Ovary (tissue), 10 donors: ENCODE measurements at places on chromosomes 16 and 17. TPM values are rescaled to one million over a fixed set of nuclear protein-coding genes. Genes with fewer than 3 reads are reported as not detected.

- no peak for DNase-seq
- no peak overlapping the region for H3K4me3 ChIP-seq
- H3K27ac ChIP-seq, result no peak overlapping the region
- H3K27me3 ChIP-seq, result no peaks in the 10 kb centered on the region
- H3K36me3 ChIP-seq, result no peaks in the 10 kb centered on the region
Measured at GRCh38 chr16:54746596-54746995, 184.1 kb upstream of the IRX5 start.

- DNase-seq, result no peak
- H3K4me1 ChIP-seq, result no peaks in the 10 kb centered on the region
- no peaks in the 10 kb centered on the region for H3K27me3 ChIP-seq
- no peaks in the 10 kb centered on the region for H3K36me3 ChIP-seq
- H3K27ac ChIP-seq, result no peak overlapping the region
Measured at GRCh38 chr17:81371910-81372760, 23.1 kb upstream of the BAHCC1 start.

DNA sequence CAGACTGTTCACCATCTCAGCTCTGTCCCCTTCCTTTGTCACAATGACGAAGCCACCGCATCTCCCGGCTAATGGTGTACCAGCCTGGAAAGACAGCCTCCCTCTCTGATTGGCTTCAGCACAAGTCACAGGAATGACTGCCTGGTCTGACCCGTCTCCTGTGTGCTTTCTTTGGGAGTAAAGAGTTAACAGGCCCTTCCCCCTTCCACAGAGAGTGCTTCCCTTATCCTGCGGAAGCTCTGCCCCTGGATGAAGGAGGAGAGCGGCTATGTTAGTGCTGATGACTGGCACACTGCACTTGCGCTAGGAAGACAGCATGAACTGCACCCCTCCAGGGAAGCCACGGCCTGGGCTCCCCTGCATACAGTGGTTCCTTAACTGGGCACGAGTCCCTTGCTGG, 11.3 kb downstream of the USB1 start:
- H3K27ac ChIP-seq, result no peak overlapping the region
- no peak for DNase-seq
- H3K4me1 ChIP-seq, result no peaks in the 10 kb centered on the region
- H3K36me3 ChIP-seq, result no peaks in the 10 kb centered on the region
- no peaks in the 10 kb centered on the region for H3K27me3 ChIP-seq

GRCh38 chr17:28572259-28573039, 1.1 kb upstream of the PIGS start:
- no peak for DNase-seq
- peak overlapping the region; percentile 82 for H3K4me3 ChIP-seq
- no peaks in the 10 kb centered on the region for H3K27me3 ChIP-seq

- DNase-seq, result no peak
- no peaks in the 10 kb centered on the region for H3K27me3 ChIP-seq
- H3K4me3 ChIP-seq, result no peak overlapping the region
- H3K36me3 ChIP-seq, result no peaks in the 10 kb centered on the region
- H3K27ac ChIP-seq, result no peak overlapping the region
Measured at GRCh38 chr17:71286625-71287024, 834.2 kb upstream of the SOX9 start.

The WSB1 gene
- 172 TPM for total RNA-seq

DNA sequence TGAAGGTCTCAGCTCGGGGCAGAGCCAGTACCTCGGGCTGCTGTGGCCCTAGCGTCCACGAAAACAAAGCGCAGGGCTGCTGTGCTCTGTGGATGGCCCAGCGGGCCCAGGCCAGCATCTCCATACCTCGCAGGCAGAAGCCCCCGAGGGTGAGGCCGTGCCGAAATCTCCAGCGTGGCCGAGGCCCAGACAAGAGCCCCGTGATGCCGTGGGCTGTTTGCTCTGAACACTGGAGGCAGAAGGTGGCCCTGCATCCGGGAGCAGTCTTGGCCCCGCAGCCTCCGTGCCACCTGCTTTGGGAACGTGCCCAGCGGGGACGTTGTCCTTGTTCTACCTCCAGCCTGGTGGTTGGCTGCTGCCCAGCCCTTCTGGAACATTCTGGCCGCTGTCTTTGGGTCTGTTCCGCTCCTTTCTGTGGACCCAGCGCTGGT, 121.4 kb downstream of the BANP start:
- no peaks in the 10 kb centered on the region for H3K4me1 ChIP-seq
- H3K27ac ChIP-seq, result no peak overlapping the region
- H3K27me3 ChIP-seq, result no peaks in the 10 kb centered on the region

- no peak for DNase-seq
- H3K27ac ChIP-seq, result no peak overlapping the region
- no peak overlapping the region for H3K4me3 ChIP-seq
Measured at GRCh38 chr17:28759256-28759865, 15.6 kb downstream of the TRAF4 start.

The GAS2L2 gene
- 0.60 TPM for total RNA-seq

DNA sequence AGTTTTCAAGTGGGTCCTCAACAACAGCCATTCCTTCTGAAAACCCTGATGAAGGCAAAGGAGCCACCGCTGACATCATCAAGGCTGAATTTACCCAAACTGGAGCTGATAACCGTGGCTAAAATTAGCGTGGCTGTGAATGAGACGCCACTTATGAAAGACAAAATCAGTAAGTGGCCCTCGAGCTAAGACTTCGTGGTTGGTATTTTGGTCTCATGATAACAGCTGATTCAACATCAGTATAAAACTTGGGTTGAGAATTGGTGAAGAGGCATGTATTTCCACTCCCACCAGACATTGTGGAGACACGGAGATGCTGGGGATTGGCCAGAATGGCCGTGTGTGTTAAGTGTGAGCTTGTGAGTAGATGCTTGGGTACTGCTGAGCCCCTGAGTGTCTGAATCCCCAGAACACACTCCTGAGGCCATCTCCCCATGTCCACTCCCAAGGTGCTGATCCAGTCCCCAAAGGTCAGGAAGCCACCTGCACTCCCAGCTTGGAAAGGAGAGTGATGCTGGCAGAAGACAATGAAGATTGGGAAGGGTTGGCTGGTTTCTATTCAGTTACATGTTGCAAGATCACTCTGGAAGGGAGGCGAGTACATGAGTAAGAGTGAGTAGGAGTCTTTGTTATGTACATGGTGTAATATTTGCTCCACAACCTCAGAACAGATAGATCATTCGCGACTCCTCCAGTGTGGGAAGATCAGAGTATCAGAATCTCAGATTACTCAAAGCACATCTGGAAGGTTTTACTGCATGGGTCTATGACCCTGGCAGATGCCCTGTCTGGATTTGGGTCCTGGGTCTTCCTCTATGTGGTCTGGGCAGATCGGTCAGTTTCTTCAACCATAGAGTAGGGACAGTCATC, 207.7 kb downstream of the HS3ST3A1 start:
- no peaks in the 10 kb centered on the region for H3K36me3 ChIP-seq
- no peak overlapping the region for H3K27ac ChIP-seq
- no peak for DNase-seq
- no peaks in the 10 kb centered on the region for H3K27me3 ChIP-seq

The KRTAP3-2 gene
- not detected for total RNA-seq

- peaks cover 4% of the 10 kb centered on the region for H3K4me1 ChIP-seq
- no peak overlapping the region for H3K27ac ChIP-seq
- no peaks in the 10 kb centered on the region for H3K27me3 ChIP-seq
- H3K36me3 ChIP-seq, result no peaks in the 10 kb centered on the region
Measured at GRCh38 chr17:44209786-44210341, 9.6 kb downstream of the UBTF start.

The KIAA0513 gene
- 7.1 TPM for total RNA-seq

The SPATA22 gene
- total RNA-seq, result not detected

DNA sequence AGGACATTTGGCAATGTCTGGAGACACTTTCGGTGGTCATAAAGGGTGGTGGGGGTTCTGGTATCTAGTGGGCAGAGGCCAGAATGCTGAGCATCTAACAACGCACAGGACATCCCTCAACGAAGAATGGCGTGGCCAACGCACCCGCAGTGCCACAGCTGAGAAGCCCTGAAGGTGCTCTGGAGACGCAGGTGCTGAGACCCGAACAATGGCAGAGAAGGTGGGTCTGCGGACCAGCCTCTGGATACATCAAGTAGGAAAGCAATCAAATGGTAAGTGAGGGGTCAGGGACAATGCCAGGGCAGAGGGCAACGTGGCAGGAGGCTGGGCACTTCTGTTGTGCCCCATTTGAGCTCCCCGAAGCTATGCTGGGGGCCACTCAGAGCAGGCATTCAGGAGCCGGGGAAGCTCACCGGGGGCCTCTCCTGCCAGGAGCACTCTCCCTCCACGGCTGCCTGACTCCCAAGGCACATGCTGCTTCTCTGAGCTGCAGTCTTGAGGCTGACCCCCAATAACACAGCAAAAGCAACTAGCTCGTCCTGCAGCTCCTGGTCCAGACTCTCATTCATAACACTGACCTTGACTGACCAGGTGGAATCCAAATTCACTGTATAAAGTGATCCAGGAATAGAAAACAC, 26.0 kb downstream of the SPHK1 start:
- no peaks in the 10 kb centered on the region for H3K36me3 ChIP-seq
- no peak overlapping the region for H3K4me3 ChIP-seq
- no peak overlapping the region for H3K27ac ChIP-seq

DNA sequence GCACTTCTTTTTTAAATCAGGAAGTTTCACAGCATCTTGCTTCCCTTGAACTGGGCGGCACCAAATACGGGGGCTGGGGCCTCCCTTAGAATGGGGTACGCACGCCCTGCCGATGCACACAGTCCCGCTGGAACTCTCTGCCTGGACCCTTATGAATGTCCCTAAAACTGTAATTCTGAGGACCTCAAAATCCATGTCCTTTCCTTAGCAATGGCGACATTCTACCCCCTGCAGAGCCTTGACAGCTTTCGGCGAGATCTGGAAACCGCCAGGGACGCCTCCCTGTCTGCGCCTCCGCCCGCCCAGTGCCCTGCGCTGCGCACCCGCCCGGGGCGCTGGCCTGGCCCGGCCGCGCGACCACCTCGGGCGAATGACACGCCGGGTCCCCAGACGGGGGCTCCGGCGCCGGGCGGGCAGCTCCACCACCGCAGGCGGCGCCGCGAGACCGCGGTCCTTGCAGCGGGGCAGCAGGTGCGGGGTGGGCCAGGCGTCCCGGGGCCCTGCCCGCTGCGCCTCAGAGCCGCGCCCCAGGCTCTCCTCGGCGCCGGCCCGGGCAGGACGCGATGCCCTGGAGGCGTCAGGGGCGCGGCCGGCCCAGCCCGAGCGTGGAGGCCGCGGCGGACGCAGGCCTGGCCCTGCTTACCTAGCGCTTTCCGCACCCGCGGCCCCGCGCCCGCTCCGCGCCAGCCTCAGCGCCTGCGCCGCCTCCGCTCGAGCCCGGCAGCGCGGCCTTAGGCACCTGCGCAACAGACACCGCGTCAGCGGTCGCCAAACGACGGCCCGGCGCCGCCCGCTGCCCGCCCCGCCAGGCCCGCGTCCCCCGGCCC, 548 bp downstream of the HAGH start:
- no peak overlapping the region for H3K27ac ChIP-seq
- H3K27me3 ChIP-seq, result no peaks in the 10 kb centered on the region
- H3K36me3 ChIP-seq, result no peaks in the 10 kb centered on the region
- no peak for DNase-seq
- H3K4me3 ChIP-seq, result peak overlapping the region; percentile 88
- H3K4me1 ChIP-seq, result peaks cover 7% of the 10 kb centered on the region

DNA sequence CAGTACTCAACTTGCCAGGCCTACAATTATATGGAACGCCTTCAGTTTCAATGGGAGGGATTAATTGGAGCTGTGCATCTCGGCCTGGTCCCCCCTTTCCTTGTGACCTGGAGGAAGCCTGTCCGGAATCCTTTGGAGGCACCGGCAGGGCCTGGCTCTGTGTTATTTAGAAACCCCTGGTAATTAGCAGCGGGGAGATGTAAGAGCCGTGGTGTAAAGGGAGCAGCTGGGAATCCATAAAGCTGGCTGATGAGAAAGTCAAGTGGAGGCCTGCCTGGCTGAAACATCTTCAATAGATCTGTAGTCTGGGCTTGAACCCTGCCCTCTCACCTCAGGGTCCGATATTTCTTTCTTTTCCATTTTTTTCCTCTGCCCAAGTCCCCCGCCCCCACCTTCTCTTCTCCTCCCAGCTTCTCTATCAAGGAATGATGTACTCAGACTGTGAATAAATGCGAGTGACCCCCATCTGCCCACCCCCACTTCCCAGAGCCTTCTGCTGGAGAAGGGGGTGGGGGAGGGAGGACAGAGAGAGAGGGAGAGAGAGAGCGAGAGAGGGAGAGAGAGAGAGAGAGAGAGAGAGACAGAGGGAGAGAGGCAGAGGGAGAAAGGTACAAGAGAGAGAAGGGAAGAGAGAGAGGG, 495.5 kb upstream of the ZFHX3 start:
- H3K27me3 ChIP-seq, result no peaks in the 10 kb centered on the region
- DNase-seq, result no peak
- no peaks in the 10 kb centered on the region for H3K4me1 ChIP-seq

The TP53TG3 gene
- not detected for total RNA-seq

GRCh38 chr16:56998352-56998751, 9.0 kb downstream of the NLRC5 start:
- H3K27me3 ChIP-seq, result no peaks in the 10 kb centered on the region
- H3K4me3 ChIP-seq, result no peak overlapping the region
- H3K27ac ChIP-seq, result no peak overlapping the region
- no peaks in the 10 kb centered on the region for H3K4me1 ChIP-seq
- H3K36me3 ChIP-seq, result no peaks in the 10 kb centered on the region

DNA sequence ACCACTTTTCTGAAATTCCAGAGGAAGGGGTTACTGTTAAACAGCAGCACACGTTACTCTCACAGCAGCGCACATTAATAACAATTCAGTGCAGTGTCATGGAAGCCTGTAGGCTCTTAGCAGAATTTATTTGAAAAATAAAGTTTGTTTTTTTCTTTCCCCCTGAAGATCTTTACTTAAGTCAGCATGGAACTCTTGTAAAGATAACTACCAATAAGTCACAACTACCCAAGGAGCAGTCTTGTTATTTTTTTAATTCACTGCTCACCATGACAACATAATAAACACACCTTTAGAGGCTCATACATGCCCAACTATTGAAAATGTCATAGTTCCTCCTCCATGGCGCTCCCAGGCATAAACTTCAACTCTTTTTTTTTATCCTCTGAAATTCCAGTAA, 31.8 kb upstream of the PSMD7 start:
- no peaks in the 10 kb centered on the region for H3K4me1 ChIP-seq
- H3K36me3 ChIP-seq, result no peaks in the 10 kb centered on the region
- no peak for DNase-seq
- no peak overlapping the region for H3K4me3 ChIP-seq

The OR4D1 gene
- total RNA-seq, result not detected

The CTRB2 gene
- not detected for total RNA-seq

The PTGES3L gene
- total RNA-seq, result 0.65 TPM

The UBB gene
- total RNA-seq, result 993 TPM

DNA sequence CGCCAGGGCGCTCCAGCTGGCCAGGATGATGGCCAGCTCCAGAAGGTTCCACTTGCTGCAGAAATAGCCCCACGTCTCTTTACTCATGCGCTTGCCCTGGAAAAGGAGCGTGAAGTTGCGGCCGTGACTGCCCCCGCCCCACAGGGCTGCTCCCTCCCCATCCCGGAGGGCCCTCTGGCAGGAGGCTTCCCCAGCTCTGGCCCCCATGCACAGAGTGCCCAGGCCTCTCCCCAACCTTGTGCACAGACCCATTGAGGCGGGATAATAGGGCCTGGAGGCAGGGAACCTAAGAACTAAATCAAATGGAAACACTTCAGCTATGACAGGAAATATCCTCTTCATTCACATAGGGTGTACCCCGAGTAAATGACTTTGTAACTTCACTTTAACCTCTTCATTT, 21.2 kb upstream of the GCSH start:
- no peak overlapping the region for H3K27ac ChIP-seq
- no peak overlapping the region for H3K4me3 ChIP-seq
- DNase-seq, result no peak
- H3K36me3 ChIP-seq, result no peaks in the 10 kb centered on the region

GRCh38 chr17:70168044-70168976, 1.0 kb upstream of the KCNJ2 start:
- H3K4me3 ChIP-seq, result peak overlapping the region; percentile 57
- peaks cover 5% of the 10 kb centered on the region for H3K4me1 ChIP-seq
- H3K36me3 ChIP-seq, result no peaks in the 10 kb centered on the region
- no peaks in the 10 kb centered on the region for H3K27me3 ChIP-seq
- peak; percentile 43 for DNase-seq
- H3K27ac ChIP-seq, result peak overlapping the region; percentile 78

The DHODH gene
- total RNA-seq, result 10.6 TPM

The CD19 gene
- 1.4 TPM for total RNA-seq
